ENCODE measurements at places on chromosomes 16 and 17. TPM values are rescaled to one million over a fixed set of nuclear protein-coding genes. Genes with fewer than 3 reads are reported as not detected.

Gene CLDN7
- total RNA-seq: not detected

Gene SLC16A13
- total RNA-seq: under 0.01 TPM

Gene TEX14
- total RNA-seq: under 0.01 TPM

Gene HEATR9
- total RNA-seq: not detected

Gene NFATC3
- 29.2 TPM for total RNA-seq

Gene ARHGAP44
- 3.7 TPM for total RNA-seq

Gene ST6GALNAC2
- total RNA-seq: 2.6 TPM

Gene CES5A
- not detected for total RNA-seq

Gene DHX40
- 54.3 TPM for total RNA-seq

Gene KRTAP1-5
- total RNA-seq: not detected

Gene CLN3
- total RNA-seq: 10.4 TPM

Gene CD300H
- total RNA-seq: not detected

Gene EFNB3
- total RNA-seq: 1.0 TPM

Gene LGALS9B
- total RNA-seq: not detected

Gene ZFHX3
- 8.9 TPM for total RNA-seq

Gene AURKB
- total RNA-seq: 5.7 TPM

Gene TMED6
- not detected for total RNA-seq

Gene CACNG3
- not detected for total RNA-seq

Gene FBXW10
- not detected for total RNA-seq

Gene IL4R
- 7.8 TPM for total RNA-seq

Gene ZNF469
- 3.7 TPM for total RNA-seq

Gene SDK2
- total RNA-seq: 11.0 TPM

Measured in skeletal muscle tissue (tissue), 5 donors.